ENCODE measurements at places on chromosomes 4 and X.

DNA sequence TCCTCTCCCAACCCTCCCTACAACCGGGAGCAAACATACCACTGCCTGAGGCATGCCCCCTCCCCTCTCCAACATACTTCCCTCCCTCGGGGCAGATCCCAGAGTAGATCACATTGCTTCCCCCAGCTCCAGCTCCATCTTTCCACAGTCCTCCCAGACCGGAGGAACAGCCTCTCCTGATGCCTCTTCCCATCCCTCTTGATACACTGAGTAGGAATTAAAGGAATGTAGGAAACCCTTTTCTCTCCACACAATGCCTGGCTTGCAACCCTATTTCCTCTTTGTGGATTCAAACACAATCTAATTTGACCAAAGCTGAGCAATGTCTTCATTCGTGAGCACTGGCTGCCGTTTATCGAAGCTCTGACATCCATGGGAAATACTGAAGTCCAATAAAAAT is 339.8 kb downstream of the BCOR start:
- H3K36me3 ChIP-seq: no peaks in the 10 kb centered on the region
- no peak for DNase-seq
- H3K4me1 ChIP-seq: peaks cover 9% of the 10 kb centered on the region
- H3K27me3 ChIP-seq: no peaks in the 10 kb centered on the region
- no peak overlapping the region for H3K27ac ChIP-seq

- no peaks in the 10 kb centered on the region for H3K27me3 ChIP-seq
- no peak for DNase-seq
- no peaks in the 10 kb centered on the region for H3K4me1 ChIP-seq
- H3K27ac ChIP-seq: no peak overlapping the region
- no peaks in the 10 kb centered on the region for H3K36me3 ChIP-seq
Measured at GRCh38 chr4:111678908-111679307, 466.3 kb upstream of the FAM241A start.

DNA sequence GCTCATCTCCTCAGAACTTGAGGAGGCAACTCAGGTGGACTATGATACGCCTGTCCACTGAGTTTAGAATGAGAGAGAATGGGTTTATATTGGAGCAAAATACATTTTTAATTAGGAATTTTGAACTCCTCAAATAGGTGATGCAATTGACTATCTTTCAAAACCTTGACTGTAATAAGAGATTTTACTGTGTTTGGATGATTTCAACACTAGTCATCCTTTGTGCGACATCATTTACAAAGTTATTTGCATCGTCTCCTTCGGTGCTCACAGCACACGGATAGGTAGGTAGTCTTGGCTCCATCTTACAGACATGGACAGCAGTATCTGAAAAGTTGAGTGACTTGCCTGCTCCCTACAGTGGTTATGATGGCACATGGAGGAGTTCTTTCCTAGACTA is 67.0 kb downstream of the AASDH start:
- no peaks in the 10 kb centered on the region for H3K27me3 ChIP-seq
- H3K4me3 ChIP-seq: no peak overlapping the region
- peaks cover 3% of the 10 kb centered on the region for H3K4me1 ChIP-seq
- DNase-seq: no peak
- H3K36me3 ChIP-seq: no peaks in the 10 kb centered on the region
- no peak overlapping the region for H3K27ac ChIP-seq

DNA sequence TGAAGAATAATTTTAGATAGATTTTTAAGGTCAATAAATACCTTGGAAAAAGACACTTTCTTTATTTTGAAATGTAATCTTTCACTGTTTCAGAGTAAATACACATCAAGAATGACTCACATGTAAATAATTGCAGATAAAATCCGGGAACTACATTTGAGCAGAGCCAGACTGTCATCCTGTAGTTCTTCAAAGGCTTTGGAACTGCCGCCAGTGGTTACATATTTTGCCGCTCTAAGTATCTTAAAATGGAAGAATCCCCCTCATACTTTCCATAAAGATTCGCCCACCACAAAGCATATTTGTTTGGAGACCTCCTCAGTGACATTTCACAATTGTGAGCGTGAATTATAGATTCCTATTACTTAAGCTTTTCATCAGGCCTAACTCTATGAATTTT is 607.8 kb upstream of the ZFP42 start:
- H3K27ac ChIP-seq: no peak overlapping the region
- DNase-seq: no peak
- no peaks in the 10 kb centered on the region for H3K27me3 ChIP-seq
- H3K36me3 ChIP-seq: no peaks in the 10 kb centered on the region

DNA sequence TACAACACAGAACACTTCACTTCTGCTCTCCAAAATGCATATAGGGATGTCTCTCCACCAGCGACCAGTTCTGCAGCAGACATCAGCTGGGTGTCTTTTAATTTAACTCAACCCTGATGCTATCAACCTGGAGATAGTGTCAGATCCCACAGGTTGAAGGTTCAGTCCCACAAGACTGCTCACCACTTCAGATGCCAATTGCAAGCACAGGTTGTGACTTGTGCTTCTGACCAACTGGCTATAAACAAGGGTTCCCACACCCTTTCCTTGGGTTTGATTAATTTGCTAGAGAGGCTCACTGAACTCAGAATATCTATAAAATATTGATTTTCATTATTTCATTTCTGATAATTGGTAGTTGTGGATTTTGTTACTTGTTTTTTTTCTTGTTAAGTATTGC is 177.4 kb upstream of the HS3ST1 start:
- H3K4me3 ChIP-seq: no peak overlapping the region
- H3K27me3 ChIP-seq: peaks cover 4% of the 10 kb centered on the region
- H3K36me3 ChIP-seq: no peaks in the 10 kb centered on the region

GRCh38 chrX:66021401-66021764 is 18.5 kb downstream of the VSIG4 start:
- DNase-seq: no peak
- no peak overlapping the region for H3K4me3 ChIP-seq
- H3K27ac ChIP-seq: no peak overlapping the region
- no peaks in the 10 kb centered on the region for H3K36me3 ChIP-seq
- no peaks in the 10 kb centered on the region for H3K27me3 ChIP-seq
- H3K4me1 ChIP-seq: peaks cover 32% of the 10 kb centered on the region

- no peak overlapping the region for H3K4me3 ChIP-seq
- no peaks in the 10 kb centered on the region for H3K4me1 ChIP-seq
- H3K27ac ChIP-seq: no peak overlapping the region
- no peak for DNase-seq
- no peaks in the 10 kb centered on the region for H3K27me3 ChIP-seq
Measured at GRCh38 chrX:40406330-40406859, 174.4 kb upstream of the ATP6AP2 start.

DNA sequence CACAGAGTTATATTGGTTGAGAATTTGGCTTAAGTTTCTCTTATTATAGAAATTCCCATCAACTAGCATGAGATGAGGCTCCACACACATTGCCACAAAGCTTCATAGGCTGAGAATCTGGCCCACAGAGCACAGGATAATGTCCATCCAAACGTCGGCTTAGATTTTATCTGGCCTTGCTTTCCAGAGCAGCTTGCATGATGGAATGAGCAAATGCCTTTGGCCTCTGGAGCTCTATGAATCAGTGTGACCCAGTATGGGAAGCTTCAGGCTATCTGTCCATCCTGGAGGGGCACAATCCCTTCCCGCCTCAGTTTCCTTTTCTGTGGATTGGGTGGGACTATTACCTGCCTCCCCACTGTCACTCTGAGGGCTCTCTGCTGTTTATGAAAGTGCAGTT is 131.5 kb upstream of the NDP start:
- DNase-seq: no peak
- no peaks in the 10 kb centered on the region for H3K4me1 ChIP-seq
- no peaks in the 10 kb centered on the region for H3K27me3 ChIP-seq
- H3K4me3 ChIP-seq: no peak overlapping the region

DNA sequence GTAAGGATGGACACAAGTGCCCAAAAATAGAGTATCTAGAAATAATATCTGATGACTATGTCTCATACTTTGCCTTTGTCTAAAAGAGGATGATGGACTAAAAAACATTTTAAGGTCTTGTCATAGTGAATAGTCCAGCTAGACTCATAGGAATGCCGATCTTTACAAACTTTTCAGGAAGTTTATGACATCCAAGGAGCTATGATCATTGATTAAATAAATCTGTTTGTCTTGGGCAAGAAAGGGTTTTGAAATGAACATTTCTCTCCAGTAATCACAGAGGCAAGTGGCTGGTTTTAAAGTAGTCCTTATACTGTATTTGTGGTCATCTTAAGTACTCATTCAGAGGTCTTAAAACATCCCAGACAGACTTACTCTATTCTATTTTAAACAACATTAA is 109.8 kb downstream of the MAPK10 start:
- no peak overlapping the region for H3K27ac ChIP-seq
- no peaks in the 10 kb centered on the region for H3K27me3 ChIP-seq
- DNase-seq: no peak

DNA sequence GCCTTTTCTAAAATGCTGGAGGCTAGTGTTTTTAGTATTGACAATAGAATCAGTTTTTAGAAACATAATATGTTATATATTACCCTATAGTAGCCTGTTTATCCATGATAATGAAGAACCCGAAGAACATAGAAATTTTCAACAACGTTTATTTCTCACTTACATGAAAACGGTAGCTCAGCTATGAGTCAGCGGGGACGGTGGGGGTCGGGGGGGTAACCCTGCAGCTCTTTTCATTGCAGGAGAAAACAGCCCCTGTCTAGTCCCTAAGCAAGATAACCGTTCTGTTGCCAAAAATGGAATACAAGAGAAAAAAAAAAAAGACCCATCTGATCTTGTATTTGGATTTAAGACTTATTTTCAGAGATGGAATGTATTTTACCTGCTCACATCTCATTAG is 1758.4 kb upstream of the AGA start:
- no peaks in the 10 kb centered on the region for H3K36me3 ChIP-seq
- no peak overlapping the region for H3K4me3 ChIP-seq
- H3K27me3 ChIP-seq: no peaks in the 10 kb centered on the region

All from activated naive CD8-positive, alpha-beta T cell treated with anti-CD3 and anti-CD28 coated beads for 36 hours (primary cell).